ENCODE measurements at places on chromosomes 3 and 15.

GRCh38 chr3:76826861-76827260 lies 213.0 kb upstream of the ROBO2 start:
- DNase-seq: no peak

GRCh38 chr3:142595581-142595950 lies 627 bp upstream of the PLS1 start:
- no peak for DNase-seq

GRCh38 chr3:187750006-187750512 lies 4.8 kb upstream of the BCL6 start:
- DNase-seq: no peak

DNA sequence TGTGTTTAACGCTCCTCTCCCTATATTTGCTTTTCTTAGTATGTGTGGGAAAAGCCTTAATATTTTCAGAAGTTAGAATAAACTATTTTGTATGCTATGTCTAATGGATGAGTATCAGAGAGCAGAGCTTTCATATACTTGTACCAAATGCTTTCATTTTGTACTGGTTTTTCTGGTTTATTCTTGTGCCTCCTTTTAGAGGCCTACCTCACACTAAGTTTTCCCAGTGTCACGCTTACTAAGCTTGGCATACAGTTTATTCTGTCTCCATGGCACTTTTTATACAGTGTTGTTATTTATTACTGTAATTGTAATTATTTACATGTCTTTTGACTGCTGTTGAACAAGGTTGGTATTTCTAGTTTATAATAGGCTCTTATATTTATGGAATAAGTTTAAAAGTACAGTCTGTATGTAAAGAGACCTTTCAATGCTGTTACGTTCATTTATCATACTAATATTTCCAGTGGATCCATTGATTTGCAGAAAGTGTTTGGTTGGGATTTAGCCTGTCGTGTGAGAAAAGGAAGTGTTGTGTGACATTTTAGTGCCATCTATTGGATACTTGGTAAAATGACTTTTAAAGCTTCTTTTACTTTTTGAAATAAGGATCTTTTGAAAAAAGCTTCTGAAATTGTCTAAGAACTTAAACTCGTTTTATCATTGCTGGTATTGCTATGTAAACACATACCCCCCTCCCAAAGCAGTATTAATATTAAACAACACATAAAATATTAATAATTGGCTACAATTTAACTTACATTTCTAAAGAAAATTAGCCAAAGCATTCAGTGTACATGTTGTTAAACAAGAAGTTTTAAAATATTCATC lies 5.2 kb upstream of the EBLN2 start:
- DNase-seq: peak; percentile 26

GRCh38 chr3:62874711-62875557 lies at the start of gene CADPS:
Gene CADPS (minus strand): TSS chr3:62875416. CDS start chr3:62875029, 387 bp downstream.
- DNase-seq: peak; percentile 9

- DNase-seq: no peak
These were observed 710 bp downstream of the LRRC57 start for GRCh38 chr15:42547918-42548248.

DNA sequence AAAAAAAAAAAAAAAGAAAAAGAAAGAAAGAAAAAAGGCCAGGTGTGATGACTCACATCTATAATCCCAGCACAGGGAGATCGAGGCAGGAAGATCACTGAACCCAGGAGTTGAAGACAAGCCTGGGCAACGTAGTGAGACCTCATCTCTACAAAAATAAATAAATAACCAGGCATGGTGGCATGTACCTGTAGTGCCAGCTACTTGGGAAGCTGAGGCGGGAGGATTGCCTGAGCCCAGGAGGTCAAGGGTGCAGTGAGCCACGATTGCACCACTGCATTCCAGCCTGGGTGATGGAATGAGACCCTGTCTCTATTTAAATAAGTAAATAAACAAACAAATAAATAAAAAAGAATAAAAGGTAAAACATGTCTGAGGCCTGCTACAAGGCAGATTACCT lies 39.3 kb upstream of the LACTB start:
- DNase-seq: no peak

- no peak for DNase-seq
These were observed 276.4 kb upstream of the ROPN1 start for GRCh38 chr3:124268355-124268754.

- no peak for DNase-seq
These were observed 120.5 kb downstream of the NUP210 start for GRCh38 chr3:13299531-13300155.
